ENCODE measurements at places on chromosomes 1 and 21.

GRCh38 chr21:15437883-15438282 is 291.9 kb upstream of the USP25 start:
- no peak for DNase-seq

DNA sequence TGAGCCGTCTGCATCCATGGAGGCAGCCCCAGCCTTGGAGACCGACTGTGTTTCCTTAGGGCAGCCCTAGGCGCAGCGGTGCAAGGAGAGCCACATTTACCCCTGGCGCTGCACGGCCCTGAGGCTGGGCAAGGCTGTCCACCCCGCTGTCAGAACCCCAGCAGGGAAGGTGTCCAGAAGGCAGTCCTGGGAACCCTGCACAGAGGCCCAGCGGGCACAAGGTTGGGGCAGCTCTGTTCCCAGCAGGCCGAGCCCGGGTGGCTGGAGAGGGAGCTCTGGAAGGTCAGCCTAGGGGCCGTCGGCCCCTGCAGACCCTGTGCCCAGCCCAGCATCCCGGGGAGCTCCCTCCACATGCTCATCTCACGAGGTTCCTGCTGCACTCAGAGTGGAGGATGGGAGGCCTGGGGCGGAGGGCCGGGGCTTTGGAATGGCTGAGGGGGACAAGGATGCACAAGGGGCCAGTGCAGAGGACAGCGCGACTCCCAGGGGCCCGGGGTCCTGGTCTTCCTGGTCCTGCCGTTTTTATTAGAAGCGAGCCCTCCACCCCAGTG is 19.9 kb upstream of the SAMD11 start:
- no peak for DNase-seq

- no peak for DNase-seq
Measured at GRCh38 chr1:208280681-208281450, 36.7 kb upstream of the PLXNA2 start.

GRCh38 chr1:40890771-40891170 is 28.6 kb upstream of the CITED4 start:
- no peak for DNase-seq

DNA sequence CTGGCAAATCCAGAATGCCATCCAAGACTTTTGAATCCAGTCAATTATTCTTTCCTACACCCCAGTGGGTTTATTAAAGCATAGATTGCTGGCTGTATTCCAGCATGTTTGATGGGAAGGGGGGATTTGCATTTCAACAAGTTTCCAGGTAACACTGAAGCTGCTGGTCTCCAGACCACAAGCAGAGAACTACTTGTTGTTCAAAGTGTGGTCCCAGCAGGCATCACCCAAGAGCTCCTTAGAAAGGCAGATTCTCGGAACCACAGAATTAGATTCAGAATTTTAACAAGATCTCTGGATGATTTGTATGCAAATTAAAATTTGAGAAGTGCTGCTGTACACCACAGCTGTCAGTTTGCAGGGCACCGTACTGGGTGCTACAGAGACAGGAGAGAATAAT is 216.3 kb upstream of the FAM78B start:
- DNase-seq: no peak

GRCh38 chr1:908661-909060 is 15.1 kb upstream of the SAMD11 start:
- no peak for DNase-seq

DNA sequence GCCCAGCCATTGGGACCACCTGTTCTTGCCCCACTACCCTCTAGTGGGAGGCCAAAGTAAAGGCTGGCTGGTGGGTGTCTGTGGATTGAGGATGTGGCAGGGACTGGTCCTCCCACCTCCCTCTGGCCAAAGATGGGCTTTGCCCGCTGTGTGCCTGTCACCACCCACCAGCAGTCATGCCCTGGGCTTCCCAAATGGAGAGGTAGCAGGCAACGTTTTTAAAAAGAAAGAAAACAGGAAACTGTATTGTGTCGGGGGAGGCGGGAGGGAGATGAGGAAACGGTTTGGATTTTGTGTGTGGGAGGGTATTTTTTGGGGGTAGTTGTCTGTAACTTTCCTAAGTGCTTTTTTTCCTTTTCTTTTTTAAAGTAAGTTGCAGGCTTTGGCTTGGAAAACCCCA is 30.1 kb downstream of the SZRD1 start:
- DNase-seq: no peak

DNA sequence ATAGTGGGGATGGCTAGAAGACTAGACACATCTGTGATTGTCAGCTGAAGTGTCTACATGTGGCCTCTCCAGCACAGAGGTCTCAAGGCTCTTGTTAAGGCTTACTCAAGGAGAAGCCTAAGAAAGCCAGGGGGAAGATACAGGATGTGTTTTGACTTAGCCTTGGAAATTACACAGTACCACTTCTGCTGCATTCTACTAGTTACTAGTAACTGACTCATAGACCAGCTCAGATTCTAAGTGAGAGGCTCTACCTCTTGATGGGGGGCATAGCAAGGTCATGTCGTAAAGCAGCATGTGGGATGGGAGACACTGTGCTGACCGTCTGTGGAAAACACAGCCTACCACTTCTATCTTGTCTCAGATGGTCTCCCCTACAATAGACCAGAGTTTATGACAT is 99.5 kb downstream of the UBE2U start:
- DNase-seq: no peak

GRCh38 chr1:100009458-100009857 is 39.7 kb downstream of the SLC35A3 start:
- DNase-seq: no peak

- no peak for DNase-seq
Measured at GRCh38 chr1:65429806-65430205, 9.3 kb downstream of the LEPR start.

DNA sequence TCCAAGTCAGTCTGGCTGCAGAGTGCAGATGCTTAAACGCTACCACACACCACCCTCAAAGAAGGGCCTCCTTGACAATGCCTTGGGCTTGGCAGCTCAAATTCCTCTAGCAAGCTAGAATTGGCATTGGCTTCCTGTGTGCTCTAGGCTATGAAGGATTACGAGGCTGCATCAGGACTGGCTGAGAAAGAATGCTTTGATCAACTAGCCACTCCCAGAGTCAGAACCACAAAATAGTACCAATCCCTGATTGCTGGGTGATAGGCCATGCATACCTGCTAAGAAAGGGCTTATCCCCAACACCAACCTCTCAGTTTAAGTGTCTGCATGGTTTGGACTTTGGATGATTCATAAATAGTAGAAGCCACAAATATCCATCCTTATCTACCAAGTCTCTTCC is 504.9 kb downstream of the OMA1 start:
- DNase-seq: no peak

DNA sequence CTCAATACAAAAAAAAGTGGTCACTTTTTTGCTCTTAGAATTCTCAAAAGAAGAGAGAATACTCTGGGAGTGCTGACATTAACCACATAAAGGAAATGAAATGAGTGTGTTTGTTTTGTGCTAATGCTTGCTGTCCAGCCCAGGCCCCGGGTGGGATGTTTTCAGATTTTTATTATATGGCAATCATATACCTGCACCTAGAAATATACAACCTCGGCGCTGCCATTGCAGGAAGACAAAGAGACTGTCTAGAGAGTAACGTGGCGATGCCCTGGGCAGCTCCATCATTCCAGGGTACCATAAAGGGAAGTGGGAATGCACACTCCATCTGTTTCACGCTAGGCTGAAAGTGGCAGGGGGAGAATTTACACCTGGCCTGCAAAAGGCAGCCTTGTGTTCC is 7.1 kb downstream of the BACE2 start:
- no peak for DNase-seq

DNA sequence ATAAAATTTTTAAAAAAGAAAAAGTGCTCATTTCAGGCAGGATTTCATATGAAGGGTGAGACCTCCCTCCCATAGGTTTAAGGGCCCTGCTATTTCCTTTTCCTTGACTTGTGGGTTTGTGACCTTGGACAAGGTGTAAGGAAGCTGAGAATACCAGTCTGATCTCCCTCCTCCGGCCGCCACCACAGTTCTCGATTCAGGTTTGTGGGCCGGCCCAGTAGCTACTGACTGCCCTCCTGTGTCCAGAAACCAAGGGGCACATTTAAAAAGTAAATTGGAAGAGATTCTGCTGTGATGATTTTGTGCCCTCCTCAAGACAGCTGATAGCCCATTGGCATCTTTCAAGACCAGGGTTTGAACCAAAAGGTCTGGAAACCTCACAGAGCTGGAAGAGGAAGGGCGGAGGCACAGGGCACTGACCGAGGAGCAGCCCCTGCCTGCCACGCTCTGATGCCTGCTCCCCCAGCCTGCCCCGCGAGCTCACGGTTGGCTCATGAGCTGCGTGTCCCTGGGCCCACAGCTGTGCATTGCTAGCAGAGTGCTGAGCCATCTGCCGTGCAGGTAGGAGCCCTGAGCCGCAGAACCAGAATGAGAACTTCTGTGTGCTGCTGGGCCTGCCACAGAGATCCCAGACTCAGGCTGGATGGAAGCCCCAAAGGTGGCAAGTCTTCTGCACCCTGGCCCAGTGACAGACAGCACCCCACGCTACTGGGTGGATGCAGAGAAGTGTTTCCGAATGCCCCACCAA is 348.7 kb downstream of the NPHP4 start:
- DNase-seq: no peak

DNA sequence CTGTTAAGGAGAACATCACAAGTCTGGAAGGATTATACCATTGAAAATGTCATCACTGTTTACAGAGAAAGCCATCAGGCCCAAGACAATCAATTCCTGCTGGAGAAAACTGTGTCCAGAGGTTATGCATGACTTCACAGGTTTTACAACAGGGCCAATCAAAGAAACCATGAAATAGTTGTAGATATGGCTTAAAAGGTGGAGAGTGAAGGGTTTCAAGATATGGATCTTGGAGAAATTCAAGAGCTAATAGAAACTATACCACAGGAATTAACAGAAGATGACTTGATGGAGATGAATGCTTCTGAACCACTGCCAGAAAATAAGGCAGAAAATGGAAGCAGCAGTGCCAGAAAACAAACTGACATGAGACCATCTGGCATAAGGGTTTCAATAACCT is 30.2 kb downstream of the USP1 start:
- DNase-seq: no peak

DNA sequence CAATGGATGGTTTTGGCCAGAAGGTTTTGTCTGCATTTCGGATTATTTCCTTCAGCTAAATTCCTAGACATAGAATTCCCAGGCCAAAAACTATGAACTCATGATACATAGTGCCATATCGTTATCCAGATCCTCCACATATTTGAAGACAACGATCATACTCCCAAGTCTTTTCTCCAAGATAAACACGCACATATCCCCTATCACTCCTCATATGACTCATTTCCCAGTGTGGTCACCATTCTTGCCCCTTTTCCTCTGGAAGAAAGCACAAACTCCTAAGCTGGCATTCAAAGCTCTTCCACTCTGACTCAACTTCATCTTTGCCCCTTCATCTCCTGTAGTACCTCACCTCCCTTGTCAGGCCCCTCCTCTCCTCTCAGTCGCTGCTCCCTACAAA is 277.6 kb downstream of the PLPP3 start:
- no peak for DNase-seq

GRCh38 chr1:174217787-174218574 is 58.7 kb downstream of the RABGAP1L start:
- DNase-seq: peak; percentile 87

- no peak for DNase-seq
Measured at GRCh38 chr1:212862111-212862690, 4.1 kb downstream of the FLVCR1 start.

- DNase-seq: no peak
Measured at GRCh38 chr1:63878932-63879331, 105.1 kb downstream of the ROR1 start.

DNA sequence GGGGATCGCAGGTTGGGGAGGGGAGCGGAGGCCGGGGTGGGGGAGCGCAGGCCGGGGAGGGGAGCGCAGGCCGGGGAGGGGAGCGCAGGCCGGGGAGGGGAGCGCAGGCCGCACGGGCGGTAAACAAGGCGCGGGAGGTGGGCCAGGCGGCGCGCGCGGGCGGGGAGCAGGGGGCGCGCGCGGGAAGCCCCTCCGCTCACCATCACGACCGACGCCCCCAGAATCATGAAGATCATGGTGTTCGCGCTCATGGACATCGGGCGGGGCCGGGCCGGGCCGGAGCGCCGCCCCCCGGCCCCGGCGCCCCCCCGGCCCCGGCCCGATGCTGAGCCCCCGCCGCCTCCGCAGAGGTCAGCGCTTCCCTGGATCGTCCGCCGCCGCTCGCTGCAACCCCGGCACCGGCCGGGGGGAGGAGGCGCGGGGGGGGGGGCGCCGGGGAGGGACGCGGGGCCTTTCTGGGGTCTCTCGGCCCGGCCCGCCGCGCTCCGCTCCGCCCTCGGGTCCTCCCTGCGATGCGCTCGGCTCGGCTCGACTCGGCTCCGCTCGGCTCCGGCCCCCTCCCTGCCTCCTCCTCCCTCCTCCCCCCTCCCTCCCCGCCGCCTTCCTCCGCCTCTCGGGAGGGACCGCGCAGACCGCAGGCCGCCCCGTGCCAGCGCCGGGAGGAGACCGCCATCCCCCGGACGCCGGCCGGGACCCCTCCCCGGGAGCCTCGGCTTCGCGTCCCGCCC is at the start of gene TMEM240:
Gene TMEM240 (minus strand): TSS at position 535 of the 728 bp plus-strand sequence. CDS start 278 bp downstream, at position 257.
- DNase-seq: no peak

DNA sequence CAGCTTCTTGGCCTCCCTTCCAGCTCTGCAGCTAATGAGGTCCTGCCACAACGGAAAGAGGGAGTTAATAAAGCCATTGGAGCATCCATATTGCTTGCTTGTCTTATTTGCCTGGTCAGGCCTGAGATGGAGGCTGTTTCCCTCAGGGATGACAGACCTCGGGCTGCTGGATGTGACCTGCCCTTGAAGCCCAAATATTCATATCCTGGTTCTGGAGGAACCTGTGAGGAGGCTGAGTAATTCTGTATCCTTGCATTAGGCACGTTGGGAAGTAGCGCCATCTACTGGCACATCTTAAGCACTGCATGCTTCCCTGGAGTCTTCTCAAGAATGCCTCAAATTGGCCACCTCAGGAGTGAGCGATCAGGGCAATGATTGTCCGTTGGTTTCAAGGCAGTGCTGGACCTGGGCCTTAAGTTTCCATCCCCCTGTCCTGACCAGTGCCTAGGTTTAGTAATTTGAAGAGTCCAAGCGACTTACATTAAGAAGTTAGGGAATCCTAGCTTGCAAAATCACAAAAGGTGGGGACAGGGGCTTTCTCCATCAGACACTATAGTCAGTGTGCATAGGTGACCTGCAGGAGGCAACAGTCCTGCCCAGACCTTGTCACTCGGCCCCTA is 13.8 kb upstream of the NASP start:
- peak; percentile 83 for DNase-seq

GRCh38 chr1:169368406-169368769 is 393 bp downstream of the BLZF1 start:
- peak; percentile 50 for DNase-seq

DNA sequence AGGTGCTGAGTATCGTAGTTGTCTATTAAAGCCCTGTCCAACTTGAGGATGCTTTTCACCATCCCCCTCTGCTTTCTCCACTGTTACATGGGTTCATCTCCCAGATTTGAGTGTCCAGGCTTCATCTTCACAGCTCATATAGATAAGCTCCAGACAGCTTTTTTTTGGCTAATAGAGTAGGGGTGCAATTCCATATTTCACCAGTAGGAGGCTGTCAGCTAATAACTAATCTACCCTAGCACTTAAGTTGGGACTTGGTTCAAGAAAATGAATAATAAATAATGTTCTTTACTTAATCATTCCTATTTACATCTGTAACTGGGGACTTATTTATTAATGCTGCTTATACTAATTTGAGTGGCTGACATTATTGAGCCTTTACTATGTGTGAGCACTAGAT is 124.5 kb downstream of the IGSF21 start:
- peak; percentile 19 for DNase-seq

- no peak for DNase-seq
Measured at GRCh38 chr21:30598802-30599201, at the start of gene KRTAP6-2. KRTAP6-2 (minus strand) TSS chr21:30598902; CDS start chr21:30598874, 28 bp downstream.

- DNase-seq: no peak
Measured at GRCh38 chr1:115355069-115355468, 17.0 kb upstream of the NGF start.

Data from NAMALWA (cell line).